NCI-H2081 treated with DMSO at 0.1 percent for 48 hours (cell line): ENCODE measurements at places on chromosomes 16 and 17.

DNA sequence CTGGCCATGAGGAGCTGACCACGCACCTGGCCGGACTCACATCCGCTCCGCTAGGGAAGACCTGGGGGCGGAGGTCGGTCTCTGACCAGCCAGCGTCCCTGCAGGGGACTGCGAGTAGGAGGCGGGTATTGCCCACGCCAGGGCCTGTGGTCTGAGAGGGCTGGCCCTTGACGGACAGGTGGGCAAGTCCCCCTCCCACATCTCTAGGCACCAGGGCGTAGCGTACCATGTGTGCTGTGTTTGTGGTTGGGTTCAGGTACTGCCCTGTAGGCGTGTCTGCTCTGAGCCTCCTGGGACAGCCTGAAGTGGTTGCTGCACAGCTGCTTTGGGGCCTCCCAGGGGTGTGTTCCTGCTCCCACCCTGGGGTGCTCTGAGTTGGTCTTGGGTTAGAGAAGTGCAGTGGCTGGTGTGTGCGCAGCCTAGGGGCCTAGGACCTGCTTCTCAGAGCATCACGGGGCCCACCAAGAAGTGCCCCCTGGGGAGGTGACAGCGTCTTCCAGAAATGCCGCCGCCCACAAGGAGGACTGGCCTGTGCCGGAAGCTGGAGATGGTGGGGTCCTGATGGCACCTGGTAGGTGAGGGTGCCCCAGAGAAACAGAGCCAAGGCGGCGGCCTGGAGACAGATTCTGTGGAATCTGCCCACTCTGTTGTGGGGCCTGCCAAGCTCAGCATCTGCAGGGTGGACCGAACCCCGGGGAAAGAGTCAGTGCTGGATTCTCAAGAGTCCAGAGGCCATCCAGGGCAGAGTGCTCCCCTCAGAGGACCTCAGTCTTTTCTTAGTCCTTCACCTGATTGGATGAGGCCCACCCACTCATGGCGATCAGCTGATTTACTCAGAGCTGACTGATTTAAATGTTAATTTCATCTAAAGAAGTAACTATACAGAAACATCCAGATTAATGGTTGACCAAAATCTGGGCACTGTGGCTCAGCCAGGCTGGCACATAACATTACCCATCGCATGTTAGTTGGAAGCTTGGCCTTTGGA, 48.3 kb downstream of the WDR45B start:
- no peak for DNase-seq

GRCh38 chr17:66740226-66740625, 94.7 kb upstream of the CACNG5 start:
- no peak for DNase-seq

DNA sequence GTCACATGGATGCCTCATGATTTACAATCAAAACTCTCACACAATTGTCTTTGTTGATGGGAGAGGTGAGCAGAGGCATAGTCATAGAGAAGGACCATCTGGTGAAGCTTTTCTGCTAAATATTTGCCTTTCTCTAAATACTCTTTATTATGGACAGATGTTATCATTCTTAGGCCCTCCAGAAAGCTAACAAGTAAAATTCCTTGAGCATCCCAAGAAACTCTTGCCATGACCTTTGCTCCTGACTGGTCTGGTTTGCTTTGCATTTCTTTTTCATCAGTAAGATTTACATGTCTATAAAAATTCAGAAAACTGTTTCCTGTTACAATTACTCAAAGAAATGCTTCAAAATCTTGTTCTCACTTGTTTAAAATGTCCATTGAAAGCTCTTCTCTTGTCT, 1336.6 kb upstream of the CDH8 start:
- no peak for DNase-seq

GRCh38 chr16:11162586-11163268, 93.3 kb downstream of the SOCS1 start:
- no peak for DNase-seq

DNA sequence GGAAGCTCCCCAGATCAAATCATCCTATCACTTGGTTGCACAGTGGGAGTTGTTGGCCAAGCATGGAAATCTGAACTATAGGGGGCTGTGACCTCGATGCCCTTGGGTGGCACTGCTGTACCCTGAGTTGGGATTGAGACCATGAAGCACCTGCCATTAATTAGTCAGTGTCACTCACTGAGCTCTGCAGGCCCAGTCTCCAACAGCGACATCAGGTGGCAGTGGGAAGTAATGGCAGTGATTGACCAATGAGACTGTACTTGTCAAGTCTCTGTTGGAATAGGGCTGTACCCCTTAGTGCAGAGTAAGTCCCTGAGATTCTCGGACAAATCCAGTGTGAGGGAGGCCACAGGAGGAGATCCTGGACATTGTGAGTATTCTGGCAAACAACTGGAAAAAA, 118.0 kb upstream of the RPL38 start:
- no peak for DNase-seq

DNA sequence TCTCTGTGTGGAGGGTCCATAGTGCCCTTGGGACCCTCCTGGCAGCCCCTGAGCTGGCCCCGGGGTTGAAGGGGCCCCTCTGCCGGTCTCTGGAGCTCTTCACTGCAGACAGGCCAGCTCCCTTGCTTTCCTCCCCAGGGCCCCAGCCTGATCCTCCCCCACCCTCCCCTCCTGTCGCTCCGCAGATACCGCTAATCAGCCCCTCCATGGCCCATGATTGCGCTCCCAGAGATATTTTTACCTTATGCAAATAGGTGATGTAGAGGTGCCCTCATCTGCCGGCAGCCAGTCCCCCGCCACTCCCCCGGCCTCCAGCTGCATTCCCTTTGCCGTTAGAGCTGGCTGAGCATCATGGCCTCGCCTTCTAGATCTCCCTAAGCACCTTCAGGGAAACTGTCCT, 9.2 kb downstream of the MMP15 start:
- no peak for DNase-seq

DNA sequence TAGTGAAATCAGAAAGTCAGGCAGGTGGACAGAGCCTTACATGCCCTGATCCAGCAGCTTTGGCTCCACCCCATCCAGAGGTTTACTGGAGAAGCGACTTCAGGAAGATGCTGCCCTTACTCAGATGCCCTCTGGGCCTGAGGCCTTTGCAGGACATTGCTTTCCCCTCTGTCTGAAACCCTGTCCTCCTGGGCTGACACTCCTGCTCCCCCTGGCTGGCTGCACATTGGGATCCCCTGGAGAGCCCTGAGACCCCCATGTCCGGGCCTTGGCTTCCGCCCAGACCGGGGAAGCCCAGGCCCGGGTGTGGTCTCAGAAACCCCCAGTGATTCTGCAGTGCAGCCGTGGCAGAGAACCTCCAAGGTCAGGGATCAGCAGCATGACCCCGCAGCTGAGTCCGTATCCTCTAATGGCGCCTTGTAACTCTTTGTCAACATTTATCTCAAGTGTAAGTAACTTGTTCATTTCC, 36.6 kb downstream of the BCO1 start:
- DNase-seq: no peak

GRCh38 chr16:9556949-9557665, 465.7 kb downstream of the HAPSTR1 start:
- no peak for DNase-seq

DNA sequence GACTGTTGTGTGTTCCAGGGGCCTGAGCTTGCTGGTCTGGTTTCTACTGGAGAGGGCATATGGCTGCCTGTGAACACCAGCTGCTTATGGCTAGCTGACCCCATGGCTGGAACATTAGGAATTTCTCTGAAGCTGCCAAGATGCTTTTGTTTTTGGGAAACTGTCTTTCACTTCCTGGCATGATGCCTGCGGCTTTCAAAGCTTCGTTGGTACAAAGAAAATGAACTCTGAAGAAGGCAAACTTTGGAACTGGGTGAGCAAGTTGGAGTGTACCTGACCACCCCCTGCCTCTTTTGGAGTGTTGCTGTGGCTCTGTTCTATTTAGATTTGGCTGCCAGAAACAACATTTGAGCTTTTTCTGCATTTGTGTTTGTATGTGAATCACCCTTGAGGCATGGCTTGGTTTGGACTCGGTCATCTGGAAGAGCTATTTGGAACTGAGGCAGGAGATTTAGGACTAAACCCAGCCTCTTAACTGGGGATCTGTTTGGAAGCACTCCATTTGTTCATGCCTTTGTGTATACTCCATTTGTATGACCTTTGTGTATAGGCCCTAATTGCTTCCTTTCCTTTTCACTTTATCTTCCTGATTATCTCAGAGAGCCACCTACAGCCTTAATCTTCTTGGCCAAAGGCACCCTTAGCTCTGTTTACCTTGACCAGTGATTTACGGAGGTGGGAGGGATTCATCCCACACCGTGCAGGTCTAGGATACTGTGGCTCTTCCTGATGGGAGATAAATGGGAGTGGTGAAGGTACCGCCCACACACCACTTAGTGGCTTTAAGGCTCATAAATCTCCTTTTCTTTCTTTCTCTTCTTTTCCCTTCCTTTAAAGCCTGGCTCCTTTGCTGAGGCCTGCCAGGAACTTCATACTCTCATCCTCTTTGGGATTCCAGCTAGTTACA, 7.3 kb upstream of the CPHXL start:
- no peak for DNase-seq

- no peak for DNase-seq
Measured at GRCh38 chr16:539901-540530, 12.5 kb downstream of the CAPN15 start.

DNA sequence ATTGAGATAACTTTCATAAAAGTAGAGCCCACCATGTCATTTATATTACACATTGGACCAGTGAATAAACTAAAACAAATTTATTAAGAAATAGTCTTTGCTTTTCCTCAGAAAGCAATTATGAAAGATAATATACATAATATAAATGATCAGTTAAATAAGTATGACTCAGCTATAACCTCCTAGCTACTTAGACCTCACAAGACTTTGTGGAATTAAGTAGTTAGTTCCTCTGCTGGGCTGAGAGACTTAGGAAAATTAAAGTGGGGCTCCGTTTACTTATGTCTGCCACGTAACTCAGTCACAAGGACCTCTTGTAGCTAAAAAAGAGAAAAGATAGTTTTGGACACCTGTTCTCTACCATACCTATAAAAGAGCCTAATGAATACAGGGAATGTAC, 76.9 kb downstream of the MRTFB start:
- no peak for DNase-seq

DNA sequence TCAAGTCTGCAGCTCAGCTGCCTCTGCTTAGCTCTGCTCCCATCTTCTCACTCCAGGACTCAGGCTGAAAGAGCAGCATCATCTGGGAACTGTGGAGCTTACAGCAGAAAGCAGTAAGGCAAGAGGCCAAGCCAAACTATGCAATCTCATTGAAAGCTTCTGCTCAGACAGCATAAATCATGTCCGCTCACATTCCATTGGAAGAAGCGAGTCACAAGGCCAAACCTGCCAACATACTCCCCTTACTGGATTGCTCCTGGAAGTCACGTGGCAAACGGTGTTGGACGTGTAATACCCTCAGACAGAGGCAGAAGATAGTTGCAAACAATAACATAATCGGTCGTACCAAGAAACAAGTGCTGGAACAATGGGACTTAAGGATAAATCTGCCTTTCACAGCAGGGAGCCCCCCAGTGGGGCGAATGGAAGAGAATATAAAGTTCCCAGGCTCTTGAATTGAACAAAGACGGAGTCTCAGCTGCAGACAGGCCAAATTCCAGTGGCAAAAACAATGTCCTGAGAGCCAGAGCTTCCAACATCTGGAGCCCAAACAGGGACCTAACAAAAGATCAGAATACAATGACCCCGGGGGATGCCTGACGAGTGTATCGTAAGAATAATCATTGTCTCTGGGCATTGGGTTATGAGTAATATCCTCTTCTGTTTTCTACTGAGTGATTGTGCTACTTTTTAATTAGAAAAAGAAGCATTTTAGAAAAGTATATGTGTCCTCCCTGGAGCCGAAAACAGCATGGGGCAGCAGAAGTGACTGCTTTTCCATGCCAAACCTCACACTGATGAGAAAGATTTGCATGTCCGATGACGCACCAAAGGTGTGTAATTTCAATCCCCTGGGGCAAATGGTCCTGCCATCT, 68.4 kb downstream of the CMC2 start:
- DNase-seq: no peak

GRCh38 chr16:89308391-89309333, 91.2 kb downstream of the ZNF778 start:
- DNase-seq: no peak

DNA sequence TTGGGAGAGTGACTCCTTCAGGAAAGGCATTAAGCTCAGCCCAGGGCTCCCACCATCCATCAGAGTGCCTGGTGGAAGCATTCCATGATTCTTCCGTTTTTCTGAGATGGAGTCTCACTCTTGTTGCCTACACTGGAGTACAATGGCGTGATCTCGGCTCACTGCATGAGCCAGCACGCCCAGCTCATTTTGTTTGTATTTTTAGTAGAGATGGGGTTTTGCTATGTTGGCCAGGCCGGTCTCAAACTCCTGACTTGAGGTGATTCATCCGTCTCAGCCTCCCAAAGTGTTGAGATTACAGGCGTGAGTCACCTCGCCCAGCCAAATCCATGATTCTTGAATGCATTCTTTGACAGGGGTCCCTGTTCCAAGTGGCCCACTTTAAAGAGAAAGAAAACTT, 23.1 kb downstream of the MIS12 start:
- no peak for DNase-seq

GRCh38 chr17:68981288-68981687, 26.1 kb upstream of the ABCA8 start:
- no peak for DNase-seq

GRCh38 chr16:84266451-84266850, 26.6 kb upstream of the KCNG4 start:
- no peak for DNase-seq

GRCh38 chr17:36118477-36119353, 15.1 kb downstream of the CCL4 start:
- DNase-seq: no peak

GRCh38 chr17:36850790-36851189, 86.5 kb upstream of the LHX1 start:
- no peak for DNase-seq

GRCh38 chr17:27862840-27863239, 30.3 kb downstream of the LYRM9 start:
- no peak for DNase-seq

GRCh38 chr17:40323391-40324381, 14.7 kb downstream of the RARA start:
- no peak for DNase-seq

DNA sequence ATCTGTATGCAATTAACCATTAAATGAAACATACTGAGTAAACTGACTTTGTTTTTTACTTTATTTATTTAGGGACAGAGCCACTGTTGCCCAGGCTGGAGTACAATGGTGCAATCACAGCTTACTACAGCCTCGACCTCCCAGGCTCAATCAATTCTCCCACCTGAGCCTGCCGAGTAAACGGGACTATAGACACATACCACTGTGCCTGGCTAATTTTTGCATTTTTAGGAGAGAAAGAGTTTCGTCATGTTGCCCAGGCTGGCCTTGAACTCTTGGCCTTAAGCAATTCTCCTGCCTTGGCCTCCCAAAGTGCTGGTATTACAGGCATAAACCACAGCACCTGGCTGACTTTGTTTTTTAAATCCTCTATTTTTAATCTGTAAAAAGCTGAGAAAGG, 42.6 kb downstream of the ANKFY1 start:
- DNase-seq: no peak
